Endothelial cell (in vitro differentiated cells): ENCODE measurements at places on chromosomes 3 and 15. TPM values are rescaled to one million over a fixed set of nuclear protein-coding genes. Genes with fewer than 3 reads are reported as not detected.

ARGFX gene
- total RNA-seq = not detected

- H3K36me3 ChIP-seq = peaks cover 3% of the 10 kb centered on the region
- no peak overlapping the region for H3K27ac ChIP-seq
- H3K27me3 ChIP-seq = peaks cover 2% of the 10 kb centered on the region
- no peak for DNase-seq
- H3K4me1 ChIP-seq = peaks cover 22% of the 10 kb centered on the region
Measured at GRCh38 chr3:62167566-62168262, 205.6 kb downstream of the FEZF2 start.

DNA sequence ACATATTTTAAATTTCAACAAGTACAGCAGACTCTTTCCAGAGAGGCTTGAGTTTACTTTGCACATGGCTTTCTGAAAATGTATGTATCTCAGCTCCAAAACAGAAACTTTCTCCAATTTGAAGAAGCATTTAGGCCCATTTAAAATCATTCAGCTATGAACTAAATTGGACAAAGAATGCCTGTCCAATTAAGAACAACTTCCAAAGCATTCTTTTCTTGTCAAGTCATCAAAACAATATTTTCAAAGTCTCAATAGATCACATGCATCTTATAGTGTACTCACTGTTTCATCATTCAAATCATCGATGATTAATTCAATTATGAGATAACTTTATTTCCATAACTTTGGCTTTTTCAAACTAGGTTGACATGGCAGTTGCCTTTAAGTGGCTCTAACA lies 95.2 kb downstream of the KBTBD8 start:
- no peaks in the 10 kb centered on the region for H3K27me3 ChIP-seq
- no peak overlapping the region for H3K4me3 ChIP-seq
- peaks cover 2% of the 10 kb centered on the region for H3K4me1 ChIP-seq
- H3K36me3 ChIP-seq = no peaks in the 10 kb centered on the region
- DNase-seq = no peak

A4GNT gene
- not detected for total RNA-seq

- no peak overlapping the region for H3K4me3 ChIP-seq
- H3K27me3 ChIP-seq = no peaks in the 10 kb centered on the region
- no peaks in the 10 kb centered on the region for H3K36me3 ChIP-seq
- no peak for DNase-seq
- peaks cover 20% of the 10 kb centered on the region for H3K4me1 ChIP-seq
Measured at GRCh38 chr3:54873059-54874010, 54.5 kb downstream of the LRTM1 start.

- no peak for DNase-seq
- no peak overlapping the region for H3K4me3 ChIP-seq
- no peak overlapping the region for H3K27ac ChIP-seq
- H3K36me3 ChIP-seq = no peaks in the 10 kb centered on the region
- peaks cover 3% of the 10 kb centered on the region for H3K4me1 ChIP-seq
- no peaks in the 10 kb centered on the region for H3K27me3 ChIP-seq
Measured at GRCh38 chr15:100947760-100948429, 28.7 kb downstream of the LRRK1 start.
